ENCODE measurements at places on chromosomes 4 and X. TPM values are rescaled to one million over a fixed set of nuclear protein-coding genes. Genes with fewer than 3 reads are reported as not detected.

- DNase-seq = no peak
Observed at GRCh38 chrX:109283870-109284269, 198.0 kb downstream of the GUCY2F start.

- no peak for DNase-seq
Observed at GRCh38 chr4:38601244-38601915, 62.6 kb upstream of the KLF3 start.

GRCh38 chr4:38023347-38024205, 63.4 kb downstream of the PTTG2 start:
- DNase-seq = no peak

GRCh38 chr4:10184041-10184440, 67.4 kb upstream of the WDR1 start:
- DNase-seq = no peak

DNA sequence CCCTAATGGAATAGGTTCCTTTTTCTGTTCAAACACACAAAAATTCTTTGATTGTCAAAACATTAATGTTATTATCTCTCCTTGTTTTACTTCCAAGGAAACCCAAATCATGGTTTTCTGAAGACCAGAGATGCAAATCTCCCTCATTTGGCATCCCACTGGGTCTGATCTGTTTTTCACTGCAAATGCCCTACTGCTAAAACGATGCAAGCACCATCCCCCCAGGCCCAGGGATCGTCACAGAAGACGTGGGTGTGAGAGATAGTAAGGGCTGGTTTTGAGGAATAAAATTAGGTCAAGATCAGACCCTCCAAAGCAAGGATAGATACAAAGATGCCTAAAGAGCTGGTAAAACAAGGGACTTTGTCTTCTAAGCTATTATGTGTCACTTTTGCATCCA, 33.6 kb downstream of the GSPT2 start:
- DNase-seq = no peak

- no peak for DNase-seq
Observed at GRCh38 chr4:142169216-142169615, 532.8 kb downstream of the IL15 start.

GRCh38 chr4:164615964-164616363, 138.0 kb upstream of the SMIM31 start:
- DNase-seq = no peak

The TGIF2LX gene
- polyA plus RNA-seq = not detected

Measured in right renal pelvis (tissue), 4 donors.